Small intestine (tissue), 16 donors: ENCODE measurements at places on chromosomes 11 and 22. TPM values are rescaled to one million over a fixed set of nuclear protein-coding genes. Genes with fewer than 3 reads are reported as not detected.

- H3K4me1 ChIP-seq = peaks cover 8% of the 10 kb centered on the region
- H3K27me3 ChIP-seq = no peaks in the 10 kb centered on the region
- H3K27ac ChIP-seq = peak overlapping the region; percentile 83
- H3K4me3 ChIP-seq = no peak overlapping the region
Observed at GRCh38 chr11:8720868-8721608, 38.4 kb downstream of the RPL27A start.

The HEPHL1 gene
- polyA plus RNA-seq = 0.74 TPM

The P2RY2 gene
- 4.1 TPM for polyA plus RNA-seq

The POTEH gene
- polyA plus RNA-seq = not detected

DNA sequence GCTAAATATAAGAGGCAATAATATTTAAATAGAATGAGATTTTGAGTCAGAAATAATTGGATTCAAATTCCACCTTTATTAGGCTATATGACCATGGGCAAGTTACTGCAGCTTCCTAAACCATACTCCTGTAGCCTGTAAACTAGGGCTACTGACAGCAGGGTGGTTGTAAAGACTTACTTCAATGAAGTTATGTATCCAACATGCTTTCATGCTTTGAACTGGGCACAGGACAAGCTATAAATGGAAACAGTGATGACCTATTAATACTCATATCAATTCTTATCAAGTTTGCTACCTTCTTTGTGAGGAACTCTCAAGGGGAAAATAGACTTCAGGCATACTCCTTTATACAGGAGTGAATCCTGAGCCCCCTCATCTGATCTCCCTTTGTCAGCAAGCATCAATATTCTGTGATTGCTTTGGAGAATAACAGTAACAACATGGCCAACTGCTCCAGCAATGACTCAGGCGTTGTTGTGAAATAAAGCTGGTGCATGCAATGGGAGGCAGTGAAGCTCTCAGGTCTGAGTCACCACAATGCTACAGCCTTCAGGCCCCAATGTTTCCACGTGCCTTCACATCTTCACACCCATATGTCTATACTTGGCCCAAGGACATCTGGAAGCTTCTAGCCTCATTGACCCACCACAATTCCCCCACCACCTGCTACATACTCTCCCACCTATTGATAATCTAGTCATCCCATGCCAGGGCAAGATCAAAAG lies 102.5 kb downstream of the KCNA4 start:
- no peak for DNase-seq
- H3K4me3 ChIP-seq = no peak overlapping the region
- H3K27ac ChIP-seq = no peak overlapping the region
- H3K36me3 ChIP-seq = no peaks in the 10 kb centered on the region
- H3K4me1 ChIP-seq = no peaks in the 10 kb centered on the region

The C22orf42 gene
- not detected for polyA plus RNA-seq

DNA sequence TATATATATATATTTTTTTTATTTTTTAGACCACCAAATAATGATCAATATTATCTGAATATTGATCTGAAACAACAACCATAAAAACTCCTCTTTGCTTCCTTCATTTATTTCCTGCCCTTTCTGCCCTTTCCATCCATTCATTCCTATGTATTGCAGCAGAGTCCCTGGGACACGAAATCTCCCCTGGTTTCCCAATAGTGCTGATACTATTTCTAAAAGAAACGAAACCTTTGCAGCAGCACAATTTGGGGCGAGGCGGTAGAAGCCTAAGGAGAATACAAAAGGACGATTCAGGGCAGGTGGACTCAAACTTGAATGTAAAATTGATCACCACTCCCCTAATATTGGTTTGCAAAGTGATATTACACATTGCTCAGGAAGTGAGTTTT lies 16.9 kb upstream of the AMOTL1 start:
- H3K4me3 ChIP-seq = no peak overlapping the region
- DNase-seq = no peak
- H3K27me3 ChIP-seq = no peaks in the 10 kb centered on the region

GRCh38 chr11:63563201-63564055 lies at the start of gene PLAAT2:
Gene PLAAT2 (minus strand): TSS chr11:63563379. CDS start chr11:63563324, 55 bp downstream.
- peak; percentile 33 for DNase-seq
- H3K27ac ChIP-seq = peak within 1 kb of the TSS; percentile 92
- H3K4me3 ChIP-seq = no peak within 1 kb of the TSS
- no peaks in the 10 kb centered on the region for H3K27me3 ChIP-seq
- H3K36me3 ChIP-seq = no peaks in the 10 kb centered on the region

The CDHR5 gene
- 112 TPM for polyA plus RNA-seq

DNA sequence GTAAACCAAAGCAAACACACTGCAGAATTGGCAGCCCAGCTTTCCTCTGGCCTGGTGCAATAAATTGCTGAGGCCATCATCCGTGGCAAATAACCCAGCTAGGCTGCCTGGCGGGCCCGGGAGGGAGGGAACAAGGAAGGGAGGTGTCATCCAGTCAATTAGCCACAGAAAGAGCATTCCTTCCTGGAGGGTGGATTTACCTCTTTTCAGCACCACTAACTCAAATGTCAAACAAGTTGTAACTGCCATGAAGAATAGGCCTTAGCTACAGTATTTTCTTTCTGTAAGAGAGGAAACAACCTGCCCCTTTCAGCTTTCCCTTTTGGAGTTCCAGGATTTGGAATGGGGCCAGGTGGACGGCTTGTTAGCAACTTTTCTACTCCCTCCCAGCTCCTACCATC lies 163.8 kb upstream of the BDNF start:
- peaks cover 2% of the 10 kb centered on the region for H3K27me3 ChIP-seq
- no peaks in the 10 kb centered on the region for H3K4me1 ChIP-seq

The CDC42BPG gene
- 8.3 TPM for polyA plus RNA-seq

- no peak for DNase-seq
- H3K4me1 ChIP-seq = no peaks in the 10 kb centered on the region
- no peak overlapping the region for H3K4me3 ChIP-seq
- no peaks in the 10 kb centered on the region for H3K36me3 ChIP-seq
Observed at GRCh38 chr11:108985236-108985944, 320.5 kb downstream of the DDX10 start.

DNA sequence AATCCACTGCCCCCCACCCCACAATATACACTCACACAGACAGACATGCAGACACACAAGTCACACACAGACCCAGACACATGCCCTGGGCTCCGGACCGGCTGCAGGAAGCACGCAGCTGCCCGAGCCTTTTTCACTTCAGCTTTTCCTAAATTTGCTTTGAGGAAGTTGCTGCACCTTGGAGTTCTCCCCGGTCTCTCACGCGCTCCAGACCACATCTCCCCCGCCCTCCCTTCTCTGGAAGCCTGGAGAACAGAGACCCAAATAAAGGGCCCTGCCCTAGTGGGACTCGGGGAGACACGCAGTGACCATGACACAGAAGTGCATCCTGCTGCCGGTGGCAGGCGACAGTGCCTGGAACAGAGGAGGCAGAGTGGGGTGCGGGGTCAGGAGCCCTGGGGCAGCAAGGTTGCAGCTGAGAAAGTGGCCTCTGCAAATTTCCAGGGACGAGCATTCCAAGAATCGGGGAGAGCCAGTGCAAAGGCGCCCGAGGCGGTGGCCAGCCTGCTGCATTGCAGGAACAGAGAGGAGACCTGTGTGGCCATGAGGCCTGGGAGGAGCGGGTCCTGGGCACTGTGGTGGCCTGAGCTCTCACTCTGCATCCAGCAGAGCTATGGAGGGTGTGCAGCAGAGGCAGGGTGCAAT lies 19.1 kb downstream of the RPL3 start:
- no peak overlapping the region for H3K27ac ChIP-seq
- no peak for DNase-seq
- H3K36me3 ChIP-seq = no peaks in the 10 kb centered on the region
- no peak overlapping the region for H3K4me3 ChIP-seq

DNA sequence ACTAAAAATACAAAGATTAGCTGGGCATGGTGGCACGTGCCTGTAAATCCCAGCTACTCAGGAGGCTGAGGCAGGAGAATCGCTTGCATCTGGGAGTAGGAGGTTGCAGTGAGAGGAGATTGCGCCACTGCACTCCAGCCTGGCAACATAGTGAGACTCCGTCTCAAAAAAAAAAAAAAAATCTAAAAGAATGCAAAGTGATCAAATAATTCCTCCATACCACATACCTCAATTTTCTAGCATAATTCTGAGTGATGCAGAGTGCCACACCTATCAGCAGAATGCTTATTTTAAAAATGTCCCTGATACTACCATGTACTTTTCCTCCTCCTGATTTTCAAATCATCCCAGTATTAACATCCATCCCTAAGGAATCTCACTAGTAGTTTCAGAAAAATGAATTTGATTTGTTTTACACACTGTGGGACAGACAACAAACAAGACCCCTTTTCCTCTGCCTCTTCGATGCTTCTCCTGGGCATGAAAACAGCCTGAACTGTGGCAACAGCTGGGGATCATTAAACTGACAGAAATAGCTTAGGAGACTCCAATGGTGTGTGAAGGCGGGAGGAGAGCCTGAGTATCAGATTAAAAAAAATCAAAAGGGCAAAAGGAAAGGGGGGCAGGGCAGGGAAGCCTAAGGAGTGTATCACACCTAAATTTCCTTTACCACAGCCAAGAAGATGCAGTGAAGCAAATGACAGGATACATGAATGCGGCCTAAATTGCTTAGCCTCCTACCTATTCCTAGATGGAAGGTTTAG lies 114.7 kb downstream of the SGSM3 start:
- no peak for DNase-seq
- H3K4me3 ChIP-seq = no peak overlapping the region
- H3K36me3 ChIP-seq = no peaks in the 10 kb centered on the region
- H3K27me3 ChIP-seq = no peaks in the 10 kb centered on the region
- H3K4me1 ChIP-seq = no peaks in the 10 kb centered on the region

DNA sequence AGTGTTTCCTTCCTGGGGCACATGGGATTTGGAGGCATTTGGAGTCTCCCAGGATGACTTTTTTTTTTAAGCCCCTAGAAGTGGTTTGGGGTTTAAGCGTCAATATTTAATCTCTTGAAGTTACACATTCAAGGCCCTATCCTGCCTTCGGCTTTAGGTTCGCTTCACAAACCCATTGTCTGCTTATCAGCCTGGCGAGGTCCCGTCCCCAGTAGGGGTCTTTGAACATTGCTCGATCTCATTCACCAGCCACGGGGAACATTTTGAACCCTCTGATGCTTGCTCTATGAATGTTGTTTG lies 75.9 kb downstream of the KCNQ1 start:
- H3K4me1 ChIP-seq = no peaks in the 10 kb centered on the region
- H3K27me3 ChIP-seq = no peaks in the 10 kb centered on the region
- H3K27ac ChIP-seq = no peak overlapping the region
- H3K4me3 ChIP-seq = no peak overlapping the region
- DNase-seq = no peak

GRCh38 chr22:33576205-33576604 lies 344.1 kb downstream of the LARGE1 start:
- no peaks in the 10 kb centered on the region for H3K27me3 ChIP-seq
- no peaks in the 10 kb centered on the region for H3K36me3 ChIP-seq
- H3K27ac ChIP-seq = no peak overlapping the region
- DNase-seq = no peak
- peaks cover 27% of the 10 kb centered on the region for H3K4me1 ChIP-seq

GRCh38 chr11:74672332-74672955 lies 58.8 kb downstream of the CHRDL2 start:
- H3K4me3 ChIP-seq = no peak overlapping the region
- H3K27me3 ChIP-seq = no peaks in the 10 kb centered on the region
- no peaks in the 10 kb centered on the region for H3K36me3 ChIP-seq
- DNase-seq = no peak
- no peaks in the 10 kb centered on the region for H3K4me1 ChIP-seq

DNA sequence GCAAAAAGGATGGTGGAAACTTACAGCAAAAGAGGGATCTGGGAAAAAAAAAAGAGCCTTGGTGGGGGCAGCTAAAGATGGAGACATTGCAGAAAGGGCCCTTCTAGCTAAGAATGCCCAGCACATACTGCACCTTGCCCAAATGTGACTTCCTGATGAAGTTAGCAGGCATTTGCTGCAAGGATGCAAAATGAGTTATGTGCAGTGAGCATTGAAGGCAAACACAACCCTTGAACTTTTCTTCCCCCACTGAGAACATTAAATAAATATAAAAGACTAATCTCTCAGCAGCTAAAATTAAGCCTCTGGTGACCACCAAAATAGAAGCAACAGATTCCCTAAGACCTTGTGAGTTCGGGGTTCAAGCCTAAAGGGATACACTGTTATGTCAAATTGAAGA lies 129.9 kb downstream of the ARL14EP start:
- H3K36me3 ChIP-seq = no peaks in the 10 kb centered on the region
- no peak overlapping the region for H3K27ac ChIP-seq
- H3K4me1 ChIP-seq = no peaks in the 10 kb centered on the region

GRCh38 chr22:43539572-43540528 lies 128.0 kb downstream of the MPPED1 start:
- no peaks in the 10 kb centered on the region for H3K4me1 ChIP-seq
- no peaks in the 10 kb centered on the region for H3K27me3 ChIP-seq
- H3K36me3 ChIP-seq = no peaks in the 10 kb centered on the region
- no peak overlapping the region for H3K27ac ChIP-seq
- H3K4me3 ChIP-seq = no peak overlapping the region

The YPEL4 gene
- polyA plus RNA-seq = 1.4 TPM

- no peak for DNase-seq
- H3K27me3 ChIP-seq = peaks cover 2% of the 10 kb centered on the region
- no peaks in the 10 kb centered on the region for H3K4me1 ChIP-seq
- H3K4me3 ChIP-seq = no peak overlapping the region
- no peaks in the 10 kb centered on the region for H3K36me3 ChIP-seq
- H3K27ac ChIP-seq = no peak overlapping the region
Observed at GRCh38 chr11:116595305-116595880, 177.4 kb downstream of the BUD13 start.

GRCh38 chr22:37146051-37146385 lies 3.7 kb downstream of the IL2RB start:
- no peak overlapping the region for H3K27ac ChIP-seq
- H3K27me3 ChIP-seq = no peaks in the 10 kb centered on the region
- H3K4me3 ChIP-seq = no peak overlapping the region

DNA sequence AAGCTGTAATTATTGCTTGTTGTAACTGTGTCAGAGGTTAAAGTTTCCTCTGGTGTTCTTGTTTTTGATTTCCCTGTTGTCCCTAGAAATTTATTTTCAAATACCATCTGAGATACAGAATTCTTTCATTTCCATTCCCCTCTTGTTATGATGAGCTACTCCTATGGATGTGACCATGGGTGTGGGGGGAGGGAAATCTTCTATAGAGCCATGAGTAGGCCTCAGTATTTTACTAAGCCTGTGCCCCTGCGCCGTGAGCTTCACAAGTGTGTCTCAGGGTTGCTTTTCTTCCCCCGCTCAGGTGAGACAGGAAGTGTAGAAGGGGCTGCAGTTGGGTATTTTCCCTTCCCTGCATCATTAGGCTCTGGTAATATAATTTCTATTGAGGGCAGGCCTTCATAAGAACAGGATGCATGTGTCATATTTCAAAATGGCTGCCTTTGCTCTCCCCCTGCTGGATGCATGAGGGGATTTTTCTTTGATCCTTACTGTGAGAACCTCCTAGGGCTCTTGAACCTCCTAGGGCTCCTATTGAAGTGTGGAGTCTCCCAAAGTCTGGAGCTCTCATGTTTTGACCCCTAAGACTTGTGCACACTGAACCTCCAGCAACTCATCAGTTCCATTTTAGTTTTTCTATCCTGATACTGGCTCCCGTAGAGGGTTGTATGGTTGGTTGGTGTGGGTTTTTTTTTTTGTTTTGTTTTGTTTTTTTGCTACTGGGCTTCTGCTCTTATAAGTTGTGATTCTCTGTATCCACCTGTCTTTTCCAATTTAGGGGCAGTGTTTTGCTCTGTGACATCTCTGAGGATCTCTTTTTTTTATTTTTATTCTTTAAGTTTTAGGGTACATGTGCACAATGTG lies 658.2 kb downstream of the NTM start:
- H3K27ac ChIP-seq = no peak overlapping the region
- no peaks in the 10 kb centered on the region for H3K4me1 ChIP-seq
- H3K4me3 ChIP-seq = no peak overlapping the region
- no peaks in the 10 kb centered on the region for H3K36me3 ChIP-seq
- peak; percentile 20 for DNase-seq
- H3K27me3 ChIP-seq = no peaks in the 10 kb centered on the region

GRCh38 chr11:87265979-87266378 lies 228.2 kb downstream of the TMEM135 start:
- H3K4me3 ChIP-seq = no peak overlapping the region
- H3K4me1 ChIP-seq = no peaks in the 10 kb centered on the region
- no peaks in the 10 kb centered on the region for H3K27me3 ChIP-seq
- DNase-seq = no peak
- H3K36me3 ChIP-seq = no peaks in the 10 kb centered on the region
